ENCODE measurements at places on chromosomes 6 and 20. TPM values are rescaled to one million over a fixed set of nuclear protein-coding genes. Genes with fewer than 3 reads are reported as not detected.

Gene CGAS
- total RNA-seq = 0.97 TPM

Gene RRP36
- 20.1 TPM for total RNA-seq

GRCh38 chr6:113632220-113632864, 224.8 kb upstream of the MARCKS start:
- DNase-seq = peak; percentile 58

Gene KPNA5
- 2.6 TPM for total RNA-seq

- DNase-seq = no peak
These were observed 20.6 kb downstream of the FKBP5 start for GRCh38 chr6:35668096-35668495.

- DNase-seq = no peak
These were observed 26.0 kb downstream of the PTPRA start for GRCh38 chr20:2899243-2899642.

Measured in pancreas (tissue), 10 donors.